ENCODE measurements at places on chromosomes 4 and X.

DNA sequence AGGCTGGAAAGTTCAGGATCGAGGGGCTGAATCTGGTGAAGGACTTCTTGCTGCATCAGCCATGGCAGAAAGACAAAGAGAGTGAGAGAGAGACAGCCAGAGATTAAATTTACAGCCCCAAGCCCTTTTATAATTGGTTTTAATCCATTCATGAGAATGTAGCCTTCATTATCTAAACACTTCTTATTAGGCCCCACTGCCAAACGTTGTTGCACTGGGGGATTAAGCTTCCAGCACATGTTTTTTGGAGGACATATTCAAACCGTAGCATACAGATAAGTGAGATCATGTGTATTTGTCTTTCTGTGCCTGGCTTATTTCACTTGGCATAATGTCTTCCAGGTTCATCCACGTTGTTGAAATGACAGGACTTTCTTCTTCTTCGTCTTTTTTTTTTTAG lies 524.7 kb downstream of the SPRY1 start:
- DNase-seq: no peak

GRCh38 chr4:15684498-15684897 lies 2.9 kb downstream of the FAM200B start:
- no peak for DNase-seq

DNA sequence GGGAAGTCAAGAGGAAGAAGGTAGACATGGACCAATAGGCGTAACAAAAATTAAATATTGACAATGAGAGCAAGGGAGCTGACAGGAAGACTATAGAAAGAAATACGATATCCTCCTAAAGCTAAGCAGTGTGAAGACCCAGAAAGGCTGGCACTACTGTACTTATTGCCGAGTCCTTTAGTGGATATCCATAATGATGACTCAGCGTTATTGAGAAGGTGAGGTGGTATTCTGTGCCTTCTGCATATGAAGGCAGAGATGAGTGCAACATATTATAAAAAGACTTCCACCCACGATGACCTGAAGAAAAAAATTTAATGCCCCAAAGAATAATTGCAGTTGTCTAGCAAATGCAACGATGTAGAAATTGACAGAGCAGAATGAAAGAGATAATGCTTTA lies 13.0 kb upstream of the MCF2 start:
- DNase-seq: no peak

DNA sequence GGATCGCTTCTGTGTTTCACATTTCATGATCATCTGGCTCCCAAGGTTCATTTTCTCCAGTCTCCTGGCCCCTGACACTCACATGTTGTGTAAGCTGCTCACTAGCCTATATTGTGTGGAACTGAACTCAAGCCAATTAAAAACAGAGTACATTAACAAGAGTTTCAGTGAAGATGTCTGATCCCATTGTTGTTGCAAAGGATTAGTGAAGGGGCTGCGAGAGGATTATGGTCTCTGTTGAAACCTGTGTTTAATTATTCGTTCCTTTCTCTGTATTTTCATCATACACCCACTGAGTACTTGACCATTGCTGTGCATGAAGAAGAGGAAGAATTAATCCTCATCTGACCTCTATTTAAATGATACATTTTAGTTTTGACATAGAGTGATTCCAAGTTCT lies 54.7 kb downstream of the AFF2 start:
- no peak for DNase-seq

DNA sequence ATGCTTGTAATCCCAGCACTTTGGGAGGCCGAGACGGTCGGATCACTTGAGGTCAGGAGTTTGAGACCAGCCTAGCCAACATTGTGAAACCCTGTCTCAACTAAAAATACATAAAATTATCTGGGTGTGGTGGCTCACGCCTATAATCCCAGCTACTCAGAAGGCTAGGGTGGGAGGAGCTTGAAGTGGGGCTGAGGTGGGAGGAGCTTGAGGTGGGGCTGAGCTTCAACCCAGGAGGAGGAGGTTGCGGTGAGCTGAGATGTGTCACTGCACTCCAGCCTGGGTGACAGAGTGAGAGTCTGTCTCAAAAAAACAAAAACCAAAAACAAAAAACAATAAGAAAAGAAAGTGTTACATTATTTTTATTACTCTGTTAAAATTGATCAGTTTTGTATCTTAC lies 1164.4 kb upstream of the IGFBP7 start:
- DNase-seq: no peak

- DNase-seq: no peak
These were observed 45.7 kb upstream of the SLC34A2 start for GRCh38 chr4:25609976-25610375.

DNA sequence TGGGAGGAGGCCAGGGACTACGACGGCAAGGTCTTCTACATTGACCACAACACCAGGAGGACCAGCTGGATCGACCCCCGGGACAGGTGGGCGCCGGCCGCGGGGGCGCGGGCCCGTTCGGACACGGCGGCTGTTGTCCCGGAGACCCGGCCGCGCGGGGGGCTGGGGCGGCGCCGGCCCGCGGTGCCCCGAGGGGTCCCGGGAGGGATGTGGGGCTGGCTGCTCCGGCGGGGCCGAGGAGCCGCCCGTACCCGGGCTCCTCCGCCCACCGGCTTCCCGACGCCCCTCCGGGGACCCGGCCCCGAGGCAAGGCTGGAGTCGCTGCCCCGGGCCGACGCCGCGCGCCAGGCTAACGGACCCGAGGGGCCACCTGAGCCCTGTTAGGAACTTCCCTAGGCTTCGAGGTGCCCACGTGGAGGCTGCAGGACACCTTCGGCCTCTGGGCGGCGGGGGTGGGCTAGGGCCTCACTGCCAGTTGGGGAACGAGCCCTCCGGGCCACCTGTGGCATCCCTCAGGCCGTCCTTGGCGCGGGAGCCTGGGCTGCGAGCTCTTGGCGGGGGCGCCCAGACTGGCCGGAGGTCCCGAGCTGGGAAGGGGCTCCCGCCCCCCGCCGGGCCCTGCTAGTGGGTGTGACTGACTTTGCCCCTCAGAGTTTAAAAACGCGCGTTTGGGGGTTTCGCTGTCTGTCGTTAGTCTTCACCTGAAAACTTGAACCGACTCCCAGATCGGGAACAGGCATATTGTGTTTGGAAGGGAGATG lies 660 bp downstream of the WWC2 start:
- DNase-seq: no peak

DNA sequence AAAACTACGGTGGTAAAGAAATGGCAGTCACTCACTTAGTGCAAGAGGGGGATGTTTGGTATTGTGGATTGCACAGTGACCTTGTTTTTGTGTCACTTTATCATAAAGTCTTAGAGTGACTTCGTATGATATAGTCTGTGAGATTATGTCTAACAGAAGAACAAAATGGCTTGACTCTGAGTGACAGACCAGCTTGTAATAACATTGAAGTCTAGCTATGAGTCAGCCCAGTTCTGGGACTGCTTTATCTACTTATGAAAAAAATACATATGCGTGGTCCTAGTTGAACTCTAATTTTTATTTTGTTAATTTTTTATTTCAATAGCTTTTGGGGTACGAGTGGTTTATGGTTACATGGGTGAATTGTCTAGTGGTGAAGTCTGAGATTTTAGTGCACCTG lies 20.0 kb downstream of the DCLK2 start:
- no peak for DNase-seq

- DNase-seq: no peak
These were observed 29.4 kb upstream of the OPHN1 start for GRCh38 chrX:68462653-68463052.

DNA sequence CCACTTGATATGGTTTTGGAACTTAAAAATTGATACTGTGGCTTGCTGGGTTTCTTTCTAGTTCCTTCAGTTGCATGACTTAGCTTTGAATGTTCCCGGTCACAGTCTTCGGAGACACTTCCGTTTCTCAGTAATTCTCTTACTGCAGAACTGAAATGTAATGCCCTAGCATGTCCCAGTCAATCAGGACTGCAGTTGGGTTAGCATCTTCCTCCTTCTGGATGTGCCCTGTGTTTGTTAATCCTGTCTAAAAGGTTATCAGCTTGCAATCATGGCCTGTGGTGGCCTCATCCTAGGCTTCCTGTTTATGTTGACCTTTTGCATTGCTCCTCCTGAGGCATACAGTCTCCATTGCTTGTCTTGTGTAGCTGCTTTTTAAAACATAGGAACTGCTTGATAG lies 275.9 kb downstream of the ARHGAP10 start:
- DNase-seq: no peak

GRCh38 chr4:47278631-47279030 lies 184.9 kb downstream of the COMMD8 start:
- no peak for DNase-seq

DNA sequence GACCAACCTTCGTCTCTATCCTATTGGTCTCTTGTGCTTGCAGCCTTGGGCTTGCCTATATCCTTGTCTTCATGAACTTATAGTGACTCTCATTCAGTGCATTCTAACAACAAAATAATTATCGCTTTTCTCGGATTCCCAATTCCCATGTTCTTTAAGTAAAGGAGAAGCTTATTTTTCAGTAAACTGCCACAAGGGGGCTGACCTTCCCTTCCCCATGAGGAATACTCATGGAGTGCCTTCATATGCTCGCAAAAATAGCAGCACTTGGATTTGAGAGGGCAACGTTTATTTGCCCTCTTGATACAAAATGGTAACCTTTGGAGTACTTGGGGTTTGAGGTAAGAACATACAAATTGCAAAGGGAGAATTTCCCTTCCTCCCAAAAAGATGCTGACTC lies 183.2 kb upstream of the TENT5D start:
- no peak for DNase-seq

DNA sequence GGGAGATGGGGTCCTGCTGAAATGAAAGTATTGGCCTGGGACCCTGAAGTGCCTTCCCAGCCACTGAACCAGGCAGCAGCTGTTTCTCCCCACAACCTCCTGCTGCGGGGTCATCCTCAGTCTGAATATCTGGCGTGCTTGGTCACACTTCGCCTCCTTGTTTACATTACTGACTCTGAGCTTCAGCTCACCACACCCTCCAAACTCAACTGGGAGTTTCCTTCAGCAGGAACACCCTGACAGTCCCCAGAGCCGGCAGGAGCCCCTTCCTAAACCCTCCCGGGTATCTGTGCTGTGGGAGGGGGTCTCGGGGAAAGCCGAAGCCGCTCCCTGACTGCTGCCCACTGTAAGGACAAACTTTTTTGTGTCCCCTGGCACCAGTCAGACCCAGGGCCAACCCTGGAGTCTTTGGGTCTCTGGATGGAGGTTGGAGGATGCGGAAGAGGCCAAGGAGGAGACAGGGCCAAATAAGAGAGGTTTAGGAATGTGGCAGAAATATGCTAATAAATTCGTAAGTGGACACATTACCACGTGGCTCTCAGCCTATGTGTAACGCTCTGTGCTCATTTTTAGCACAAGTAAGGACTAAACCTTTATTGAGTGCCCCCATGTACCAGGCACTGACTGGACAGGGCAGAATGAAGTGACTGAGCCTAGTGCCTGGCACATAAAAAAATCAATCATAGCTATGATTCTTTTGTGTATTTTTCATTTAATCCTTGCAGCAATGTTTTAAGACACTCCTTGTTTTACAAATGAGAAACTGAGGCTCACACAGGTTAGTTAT lies 20.7 kb downstream of the FHDC1 start:
- no peak for DNase-seq

- DNase-seq: no peak
These were observed 28.9 kb downstream of the TENM3 start for GRCh38 chr4:182272151-182272550.

- DNase-seq: no peak
These were observed 466.6 kb downstream of the INPP4B start for GRCh38 chr4:142379277-142380051.

GRCh38 chr4:4269331-4269731 lies 20.6 kb downstream of the LYAR start:
- DNase-seq: no peak

- DNase-seq: no peak
These were observed 1472.2 kb downstream of the PCDH7 start for GRCh38 chr4:32192363-32192762.

GRCh38 chr4:102007959-102008425 lies 217.5 kb downstream of the BANK1 start:
- no peak for DNase-seq

DNA sequence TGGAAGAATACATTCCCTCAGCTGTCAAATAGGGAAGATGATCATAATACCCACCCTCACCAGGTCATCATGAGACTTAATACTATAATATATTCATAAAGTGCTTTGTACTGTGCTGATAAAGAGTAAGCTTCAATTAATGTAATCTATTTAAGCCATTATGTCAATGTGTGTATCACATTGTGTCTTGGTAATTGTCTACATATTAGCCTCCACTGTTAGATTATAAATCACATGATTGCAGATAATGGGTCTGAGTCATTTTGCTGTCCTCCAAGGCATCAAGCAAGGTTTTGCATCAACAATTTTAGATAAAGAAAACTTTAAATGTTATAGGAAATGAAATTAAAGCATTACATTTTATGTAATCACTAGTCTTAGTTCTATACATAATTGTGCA lies 45.2 kb upstream of the CEP135 start:
- DNase-seq: no peak

- DNase-seq: no peak
These were observed 8.8 kb downstream of the WDR13 start for GRCh38 chrX:48606091-48606490.

- peak; percentile 77 for DNase-seq
These were observed 309 bp upstream of the CTBP1 start for GRCh38 chr4:1249148-1249730.

GRCh38 chr4:5096261-5096660 lies 45.0 kb downstream of the STK32B start:
- no peak for DNase-seq

DNA sequence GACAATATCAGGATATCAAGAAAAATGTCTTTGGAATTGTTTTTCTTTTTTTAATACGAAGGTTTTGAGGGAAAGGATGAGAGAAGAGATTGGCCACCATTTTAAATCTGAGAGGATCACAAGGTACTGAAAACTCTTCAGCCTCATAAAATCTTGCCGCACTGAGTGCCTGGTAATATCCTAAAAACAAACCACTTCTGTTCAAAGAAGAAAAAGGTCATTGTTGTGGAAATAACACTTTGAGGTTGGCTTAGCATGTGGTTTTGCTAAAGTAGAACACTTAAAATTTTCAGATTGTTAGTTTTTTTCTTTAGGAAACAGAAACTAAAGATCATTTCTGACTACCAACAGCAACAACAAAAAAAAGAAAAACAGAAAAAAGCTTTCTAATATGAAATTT lies 1.0 kb upstream of the CLDN22 start:
- DNase-seq: no peak
